ENCODE measurements at places on chromosomes 3 and 15.

GRCh38 chr3:82558081-82558480 is 796.6 kb upstream of the GBE1 start:
- no peak for DNase-seq

DNA sequence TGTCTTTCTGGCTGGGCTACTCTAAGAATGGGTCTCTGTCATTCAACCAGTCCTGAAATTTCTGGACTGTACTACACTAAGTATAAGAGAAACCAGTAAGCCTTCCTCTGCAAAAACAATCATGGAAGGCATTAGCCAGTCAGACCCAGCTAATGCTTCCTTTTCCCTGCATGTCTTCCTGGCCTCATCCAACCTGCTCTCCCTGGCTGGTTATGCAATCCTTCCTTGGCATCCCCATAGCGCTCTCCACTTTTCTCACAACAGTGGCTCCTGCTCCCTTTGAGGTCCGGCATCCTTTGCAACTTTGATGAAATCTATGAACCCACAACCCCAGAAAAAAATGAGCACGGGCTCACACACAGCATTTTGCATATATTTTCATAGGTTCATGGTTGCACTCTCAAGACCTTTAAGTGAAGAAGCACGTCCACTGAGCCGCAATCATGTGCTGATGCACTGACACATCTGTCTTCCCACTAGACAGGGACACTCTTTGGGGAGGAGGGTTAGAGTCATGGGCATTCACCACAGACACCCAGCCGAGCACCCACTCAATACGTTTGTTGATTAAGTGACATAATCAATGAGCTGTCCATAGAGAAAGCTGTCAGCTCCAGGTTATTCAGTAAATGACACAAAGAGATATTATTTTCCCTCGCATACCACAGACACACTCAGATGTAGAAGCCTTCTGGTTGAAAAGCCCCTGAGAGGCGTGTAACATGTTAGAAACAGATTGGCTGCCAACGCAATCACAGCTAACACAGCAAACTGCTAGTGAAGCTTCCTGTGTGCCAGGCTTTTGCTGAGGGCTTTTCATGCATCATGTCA is 66.7 kb downstream of the PLD1 start:
- no peak for DNase-seq

GRCh38 chr15:81006124-81006523 is 5.4 kb downstream of the TLNRD1 start:
- no peak for DNase-seq

DNA sequence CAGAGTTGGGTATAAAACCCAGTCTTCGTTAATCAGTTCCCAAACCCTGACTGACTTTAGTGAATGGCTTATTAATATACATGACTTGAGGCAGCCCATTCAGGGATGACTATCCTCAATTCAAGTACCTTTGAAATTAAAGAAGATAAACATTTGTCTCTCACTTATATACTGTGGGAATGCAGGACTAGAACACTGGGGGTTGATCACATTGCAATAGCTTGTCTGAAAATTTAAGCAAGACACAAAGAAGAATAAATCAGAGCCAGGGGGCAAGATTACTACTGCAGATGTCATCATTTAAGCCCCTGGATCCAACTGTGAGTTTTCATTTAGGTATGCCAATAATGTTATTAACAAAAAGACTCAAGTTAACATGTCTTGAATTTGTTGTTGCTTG is 647.7 kb downstream of the ZPLD1 start:
- DNase-seq = no peak

DNA sequence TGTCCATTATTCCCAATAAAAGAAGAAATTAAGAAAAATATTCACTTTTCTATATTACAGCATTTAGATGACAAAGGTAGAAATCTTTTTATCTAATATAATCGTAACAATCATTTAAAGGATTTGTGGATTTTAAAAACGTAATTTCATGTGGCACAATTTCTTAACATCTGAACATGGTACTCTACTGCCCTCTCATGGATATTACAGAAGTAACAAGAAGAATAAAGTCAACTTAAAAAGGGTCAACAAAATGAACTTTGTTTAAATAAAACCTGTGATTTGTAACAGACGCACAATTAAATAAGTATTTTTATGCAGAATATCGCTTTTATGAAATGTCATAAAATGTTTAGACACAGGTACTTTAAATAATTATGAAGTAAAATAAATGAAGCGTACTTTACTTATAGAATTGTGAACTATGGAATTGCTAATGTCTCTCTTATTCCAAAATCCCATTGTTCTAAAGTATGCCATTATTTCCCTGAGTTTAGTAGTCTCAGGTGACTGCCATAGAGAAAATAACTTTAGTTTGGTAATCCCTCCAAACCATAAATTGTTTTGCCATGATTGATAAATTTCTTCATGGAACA is 366.8 kb upstream of the ZNF385D start:
- DNase-seq = no peak

All from HuH-7 (cell line).